ENCODE measurements at places on chromosomes 7 and 10.

- DNase-seq, result no peak
Observed at GRCh38 chr10:58567652-58568051, 55.0 kb downstream of the BICC1 start.

GRCh38 chr10:104098358-104098925, 12.8 kb upstream of the COL17A1 start:
- no peak for DNase-seq

GRCh38 chr10:62541811-62542210, 167.6 kb downstream of the ZNF365 start:
- no peak for DNase-seq

DNA sequence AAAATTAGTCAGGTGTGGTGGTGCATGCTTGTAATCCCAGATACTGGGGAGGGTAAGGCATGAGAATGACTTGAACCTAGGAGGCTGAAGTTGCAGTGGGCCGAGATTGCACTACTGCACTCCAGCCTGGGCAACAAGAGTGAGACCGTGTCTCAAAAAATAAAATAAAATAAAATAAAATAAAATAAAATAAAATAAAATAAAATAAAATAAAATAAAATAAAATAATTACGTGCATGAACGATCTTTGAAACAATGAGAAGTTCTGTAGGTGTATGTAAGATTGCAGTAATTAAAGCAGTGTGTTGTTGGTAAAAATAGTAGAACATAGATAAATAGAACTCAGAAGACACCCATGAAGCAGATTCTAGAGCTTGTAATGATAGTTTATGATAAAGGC, 348.5 kb downstream of the ANKRD30A start:
- no peak for DNase-seq

DNA sequence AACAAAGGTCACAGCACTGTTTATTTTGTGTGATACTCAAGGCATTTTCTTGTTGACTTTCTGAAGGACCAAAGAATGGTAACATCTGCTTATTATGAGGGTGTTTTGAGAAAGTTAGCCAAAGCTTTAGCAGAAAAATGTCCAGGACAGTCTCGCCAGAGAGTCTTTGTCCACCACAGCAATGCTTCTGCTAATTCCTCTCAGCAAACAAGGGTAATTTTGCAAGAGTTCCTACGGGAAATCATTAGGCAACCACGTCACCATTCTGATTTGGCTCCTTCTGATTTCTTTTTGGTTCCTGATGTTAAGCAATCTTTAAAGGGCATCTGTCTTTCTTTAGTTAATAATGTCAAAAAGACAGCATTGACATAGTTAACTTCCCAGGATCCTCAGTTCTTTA, 639.3 kb upstream of the STEAP1 start:
- DNase-seq, result no peak

DNA sequence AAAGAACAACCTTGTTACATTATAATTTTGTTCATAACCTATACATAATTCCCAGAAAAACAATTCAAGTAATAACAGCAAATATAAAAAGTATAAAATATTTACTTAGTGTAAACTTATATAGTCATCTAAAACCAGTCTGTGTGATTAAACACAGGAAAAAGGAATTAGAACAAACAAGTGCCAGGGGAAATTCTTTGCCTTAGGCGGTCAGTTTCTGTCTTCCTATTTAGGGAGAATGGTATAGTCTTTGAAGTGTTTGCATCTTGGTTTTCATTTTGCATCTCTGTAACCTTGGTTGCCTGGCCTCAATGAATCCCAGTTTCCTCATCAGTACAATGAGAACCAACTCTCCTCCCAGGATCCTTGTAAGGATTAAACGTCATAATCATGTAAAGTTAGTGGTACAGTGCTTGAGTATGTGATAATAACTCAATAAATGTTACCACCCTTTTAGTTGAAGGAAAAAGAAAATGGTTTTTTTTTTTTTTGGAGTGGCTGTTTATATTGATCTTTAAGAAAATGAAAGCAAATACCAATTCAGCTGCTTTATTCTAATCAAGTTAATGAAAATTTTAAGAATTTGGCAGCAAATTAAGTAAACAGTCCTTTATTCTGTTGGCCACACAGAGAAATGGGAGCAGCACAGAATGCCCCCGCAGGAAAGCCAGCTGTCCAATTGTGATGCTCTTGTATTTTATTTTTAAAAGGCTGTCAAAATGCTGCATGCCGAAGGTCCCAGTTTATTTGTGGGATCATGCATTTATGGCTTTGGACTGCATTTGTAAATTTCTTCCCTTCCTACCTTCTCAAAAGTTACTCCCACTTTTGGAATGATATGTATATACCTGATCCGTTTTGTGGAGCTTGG, 61.8 kb downstream of the SHH start:
- no peak for DNase-seq

DNA sequence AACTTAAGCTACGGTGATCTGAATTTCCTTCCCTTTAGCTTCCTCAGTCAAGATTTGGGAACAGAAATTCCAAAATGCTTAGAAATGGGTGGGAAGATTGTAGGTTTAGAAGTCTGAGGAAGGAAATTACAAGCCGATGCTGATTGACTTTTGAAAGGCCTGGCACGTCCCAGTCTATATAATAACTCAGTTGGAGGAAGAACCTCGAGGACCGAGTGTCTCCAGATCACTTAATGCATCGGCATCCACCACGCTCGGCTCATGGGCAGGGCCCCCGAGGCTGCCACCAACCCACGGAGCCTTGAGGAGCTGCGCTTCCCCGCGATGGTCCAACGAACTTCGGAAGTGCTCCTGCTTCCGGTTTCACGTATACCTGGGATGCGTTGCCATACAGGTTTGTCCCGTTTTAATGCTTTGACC, 10.4 kb upstream of the SP8 start:
- DNase-seq, result no peak

DNA sequence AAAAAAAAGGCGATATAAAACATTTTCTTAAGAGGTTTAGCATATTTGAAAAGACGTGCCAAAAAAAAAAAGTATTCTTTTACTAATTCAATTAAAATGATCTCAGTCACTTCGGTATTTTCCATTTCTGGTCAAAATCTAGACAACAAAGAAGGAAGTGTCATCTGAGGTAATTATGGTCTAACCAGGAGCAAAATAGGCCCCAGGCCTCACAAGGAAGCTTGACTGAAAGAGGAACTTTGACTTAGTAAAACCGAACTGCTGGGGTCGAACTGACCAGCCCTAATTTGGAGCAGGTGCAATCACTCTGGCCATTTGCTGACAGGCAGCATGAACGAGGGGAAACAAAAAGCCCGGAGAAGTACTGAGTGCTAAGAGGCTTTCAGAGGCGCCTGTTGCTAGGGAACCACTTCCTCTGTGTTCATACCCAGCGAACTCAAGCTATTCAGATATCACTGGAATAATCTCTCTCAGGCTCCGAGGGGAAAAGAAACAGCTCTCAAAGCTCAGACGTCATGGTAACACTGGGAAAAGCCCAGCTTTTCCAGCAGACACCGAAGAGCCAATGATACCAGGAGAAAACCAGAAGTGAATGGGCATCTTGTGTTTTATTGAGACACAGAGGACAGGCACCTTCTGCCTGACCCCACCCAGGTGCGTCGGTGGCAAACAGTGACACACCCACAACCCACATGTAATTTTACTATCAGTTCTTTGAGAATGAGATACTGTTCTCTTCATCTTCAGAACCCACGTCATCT, 126.5 kb downstream of the FAM107B start:
- no peak for DNase-seq

GRCh38 chr10:131311661-131312477, at the start of gene TCERG1L:
Gene TCERG1L, minus strand, starts transcription at chr10:131311721. Its CDS starts 86 bp downstream, at chr10:131311635.
- DNase-seq, result no peak

DNA sequence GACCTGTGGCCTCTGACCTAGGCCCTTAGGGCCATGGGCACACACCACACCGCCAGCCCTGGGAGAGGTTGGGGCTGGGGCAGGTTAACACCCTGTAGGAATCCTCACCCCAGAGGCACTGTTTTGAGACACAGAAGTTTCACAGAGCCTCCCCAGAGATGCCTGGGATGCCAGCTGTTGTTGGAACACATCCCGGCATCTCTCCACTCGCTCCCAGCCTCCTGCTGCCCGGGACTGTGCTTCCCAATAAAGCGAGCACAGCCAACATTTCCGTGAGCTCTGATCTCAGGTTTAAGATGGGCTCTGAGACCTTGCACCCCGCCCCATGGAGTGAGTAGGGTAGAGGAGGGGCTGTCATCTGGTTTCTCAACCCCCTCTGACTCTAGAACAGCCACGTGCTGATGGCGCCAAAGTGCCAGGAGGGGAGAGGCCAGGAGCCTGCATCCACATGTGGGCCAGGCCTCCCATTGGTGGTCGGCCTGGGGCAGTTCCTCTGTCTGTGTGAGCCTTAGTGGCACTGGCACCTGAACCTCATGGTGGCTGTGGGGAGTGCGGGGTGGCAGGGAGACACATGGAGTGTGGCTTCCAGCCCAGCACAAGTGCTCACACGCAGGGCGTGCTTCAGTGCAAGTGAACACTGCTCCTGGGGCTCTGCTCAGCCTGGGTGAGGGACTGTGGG, 54.7 kb downstream of the RASGEF1A start:
- DNase-seq, result no peak

DNA sequence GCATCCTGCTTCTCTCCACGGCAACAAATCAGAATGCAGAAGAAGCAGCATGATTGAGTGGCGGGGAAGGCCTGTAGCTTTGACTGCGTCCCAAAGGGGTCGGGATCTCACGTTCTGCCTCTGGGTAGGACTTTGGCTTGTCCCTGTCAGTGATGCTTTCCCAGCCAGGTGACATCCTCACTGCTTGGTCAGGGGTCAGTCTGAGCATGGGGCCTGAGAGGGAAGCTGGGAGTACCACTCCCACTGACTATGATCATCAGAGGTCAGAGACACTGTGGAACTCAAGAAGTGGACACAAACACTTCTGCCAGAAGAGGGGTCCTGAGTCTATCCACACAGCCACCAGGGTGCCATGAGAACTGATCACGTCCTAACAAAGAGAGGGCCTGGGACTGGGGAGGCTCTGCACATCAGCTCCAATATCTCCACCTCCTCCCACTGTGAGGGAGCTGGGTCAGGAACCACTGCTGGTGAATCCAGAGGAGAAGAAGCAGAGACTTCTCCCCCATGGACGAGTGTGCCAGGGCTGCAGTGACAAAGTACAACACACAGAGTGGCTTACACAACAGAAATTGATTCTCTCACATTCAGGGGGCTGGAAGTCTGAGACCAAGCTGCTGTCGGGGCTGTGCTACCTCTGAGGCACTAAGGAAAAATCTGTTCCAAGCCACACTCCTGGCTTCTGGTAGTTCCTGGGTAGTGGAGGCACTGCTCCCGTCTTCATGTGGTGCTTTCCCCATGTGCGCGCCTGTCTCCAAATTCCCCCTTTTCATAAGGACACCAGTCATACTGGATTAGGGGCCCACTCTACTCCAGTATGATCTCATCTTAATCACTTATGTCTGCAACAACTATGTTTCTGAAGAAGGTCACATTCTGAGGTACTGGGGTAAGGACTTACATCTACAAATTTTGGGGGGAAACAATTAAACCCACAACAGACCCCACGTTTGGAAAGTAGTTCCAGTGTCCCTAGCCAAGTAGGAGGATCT, 131.1 kb downstream of the CYP26A1 start:
- DNase-seq, result no peak

- no peak for DNase-seq
Observed at GRCh38 chr10:125531465-125531864, 151.5 kb downstream of the TEX36 start.

GRCh38 chr7:90988996-90989765, 275.1 kb upstream of the FZD1 start:
- DNase-seq, result no peak

- DNase-seq, result no peak
Observed at GRCh38 chr10:22685926-22686325, 28.5 kb downstream of the PIP4K2A start.

DNA sequence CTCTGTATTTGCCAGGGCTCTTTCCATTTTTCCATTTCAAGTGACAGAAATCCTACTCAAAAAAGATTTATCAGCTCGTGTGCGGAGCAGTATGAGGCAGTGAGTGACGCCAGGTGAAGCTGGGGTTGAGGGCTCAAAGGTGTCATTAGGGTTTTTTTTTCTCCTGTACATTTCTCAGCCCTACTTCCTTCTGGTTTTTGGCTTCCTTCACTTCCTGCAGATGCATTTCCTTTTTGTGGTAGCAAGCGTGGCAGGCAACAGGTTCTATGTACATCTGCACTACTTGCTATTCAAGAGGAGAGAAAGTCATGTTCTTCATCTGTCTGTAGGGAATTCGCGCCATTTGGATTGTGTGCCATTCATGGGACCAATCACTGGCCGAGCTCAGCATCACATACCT, 52.8 kb upstream of the AOAH start:
- no peak for DNase-seq

GRCh38 chr7:88309819-88310218, 3.1 kb upstream of the STEAP4 start:
- DNase-seq, result no peak

DNA sequence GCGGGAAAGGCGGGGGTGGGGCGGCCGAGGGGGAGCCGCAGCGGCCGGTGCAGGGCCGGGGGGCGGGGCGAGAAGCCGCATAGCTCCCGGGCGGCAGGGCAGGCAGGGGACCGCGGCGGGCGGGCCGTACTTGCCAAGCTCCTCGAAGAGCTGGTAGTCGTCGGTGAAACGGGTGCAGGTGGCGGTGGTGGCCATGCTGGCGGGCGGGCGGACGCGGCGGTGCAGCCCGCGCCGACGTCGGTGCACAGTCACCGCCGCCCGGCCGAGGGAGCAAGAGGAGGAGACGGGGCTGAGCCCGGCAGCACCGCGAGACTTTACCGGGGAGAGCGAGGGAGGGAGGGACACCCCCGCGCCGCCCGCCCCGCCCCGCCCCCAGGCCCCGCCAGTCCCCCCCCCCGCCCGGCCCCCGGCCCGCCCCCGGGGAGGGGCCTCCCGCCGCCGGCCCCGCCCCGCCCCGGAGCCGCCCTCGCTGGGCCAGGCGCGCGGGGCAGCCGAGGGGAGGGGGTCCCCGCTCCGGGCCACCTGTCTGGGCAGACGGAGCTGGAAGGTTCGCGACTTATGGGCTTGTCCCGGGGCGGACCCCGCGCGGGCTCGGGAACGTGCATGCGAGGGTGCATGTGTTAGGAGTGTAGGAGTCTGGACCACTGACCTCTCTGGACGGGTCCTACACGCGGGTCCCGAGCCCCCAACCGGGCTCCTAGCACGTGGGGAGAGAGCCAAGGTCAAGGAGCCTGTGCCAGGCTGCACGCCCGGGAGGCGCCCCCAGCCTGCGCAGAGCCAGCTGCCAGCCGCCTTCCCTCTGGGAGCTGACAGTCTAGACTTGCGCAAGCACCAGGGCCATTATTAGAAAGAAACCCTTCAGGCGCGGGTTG, at the start of gene CAMK2G:
CAMK2G (minus strand) TSS at position 289 of the 872 bp plus-strand sequence; CDS start at position 195, 94 bp downstream.
- no peak for DNase-seq

DNA sequence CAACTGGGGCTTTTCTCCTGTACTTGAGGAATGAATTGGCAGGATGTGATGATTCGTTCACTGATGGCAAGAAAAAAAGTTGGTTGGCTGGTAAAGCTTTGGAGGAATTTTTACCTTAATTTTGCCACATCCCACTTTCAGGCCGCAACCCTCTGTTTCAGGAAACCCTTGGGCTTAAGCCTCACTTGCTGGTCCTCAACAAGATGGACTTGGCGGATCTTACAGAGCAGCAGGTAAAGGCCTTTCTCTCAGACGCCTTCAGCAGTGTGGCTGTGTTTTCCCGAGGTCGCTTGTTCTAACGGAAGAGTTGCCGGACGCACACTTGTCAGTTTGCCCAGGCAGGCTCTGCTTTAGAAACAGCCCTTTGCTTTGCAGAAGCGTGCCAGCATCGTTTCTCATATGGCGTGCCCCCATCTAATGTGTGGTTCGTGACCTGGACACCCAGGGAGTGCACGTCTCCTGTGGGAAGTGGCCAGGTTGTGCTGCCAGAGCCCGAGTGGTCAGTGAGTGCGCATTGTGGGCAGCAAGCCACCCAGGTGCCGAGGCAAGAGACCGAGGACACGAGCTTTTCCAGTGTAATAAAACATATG, 2.2 kb downstream of the MTG1 start:
- no peak for DNase-seq

GRCh38 chr10:31580646-31581045, 261.6 kb downstream of the ZEB1 start:
- DNase-seq, result no peak
